ENCODE measurements at places on chromosomes 4 and X.

DNA sequence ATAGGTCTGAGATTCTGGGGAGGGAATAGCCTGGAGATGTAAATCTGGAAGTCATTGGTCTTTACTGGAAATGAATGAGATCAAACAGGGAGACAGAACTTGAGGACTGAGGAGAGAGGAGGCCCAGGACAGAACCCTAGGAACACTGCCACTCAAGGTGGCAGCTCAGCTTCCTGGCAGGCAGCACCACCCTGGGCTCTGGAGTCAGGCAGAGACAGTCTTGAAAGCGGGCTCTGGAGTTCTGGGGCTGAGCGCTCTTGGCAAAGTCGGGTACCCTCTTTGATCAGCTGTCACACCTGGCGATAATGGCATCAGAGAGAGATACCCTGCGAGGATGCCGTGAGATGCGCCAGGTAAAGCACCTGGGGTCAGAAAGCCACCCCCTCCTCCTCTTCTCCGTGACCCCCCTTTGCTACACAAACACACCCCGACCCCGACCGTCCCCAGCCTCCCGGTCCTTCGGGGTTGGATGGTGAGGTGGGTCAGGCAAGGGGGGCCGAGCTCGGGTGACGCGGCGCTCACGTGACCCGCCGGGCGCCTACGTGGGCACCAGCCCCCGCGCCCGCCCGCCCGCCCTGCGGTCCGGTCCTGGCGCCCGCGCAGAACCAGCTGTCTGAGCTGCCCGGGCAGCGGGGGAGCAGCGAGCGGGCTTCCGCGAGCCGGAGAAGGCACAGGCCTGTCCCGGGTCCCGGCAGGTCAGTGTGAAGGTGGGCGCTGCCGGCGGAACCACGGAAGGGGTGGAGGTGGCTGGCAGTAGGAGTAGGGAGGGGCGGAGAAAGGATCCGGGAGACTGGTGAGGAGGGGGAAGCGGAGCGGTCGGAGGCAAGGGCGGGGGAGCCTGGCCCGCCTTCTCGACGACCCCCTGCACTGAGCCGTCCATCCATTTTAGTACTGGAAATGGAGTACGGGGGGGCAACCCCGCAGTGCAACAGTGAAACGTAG is at the start of gene TCEAL3:
Gene TCEAL3, plus strand, starts transcription at position 600 of the 942 bp plus-strand sequence. CDS start 1,102 bp downstream, outside the sequence.
- DNase-seq, result no peak

DNA sequence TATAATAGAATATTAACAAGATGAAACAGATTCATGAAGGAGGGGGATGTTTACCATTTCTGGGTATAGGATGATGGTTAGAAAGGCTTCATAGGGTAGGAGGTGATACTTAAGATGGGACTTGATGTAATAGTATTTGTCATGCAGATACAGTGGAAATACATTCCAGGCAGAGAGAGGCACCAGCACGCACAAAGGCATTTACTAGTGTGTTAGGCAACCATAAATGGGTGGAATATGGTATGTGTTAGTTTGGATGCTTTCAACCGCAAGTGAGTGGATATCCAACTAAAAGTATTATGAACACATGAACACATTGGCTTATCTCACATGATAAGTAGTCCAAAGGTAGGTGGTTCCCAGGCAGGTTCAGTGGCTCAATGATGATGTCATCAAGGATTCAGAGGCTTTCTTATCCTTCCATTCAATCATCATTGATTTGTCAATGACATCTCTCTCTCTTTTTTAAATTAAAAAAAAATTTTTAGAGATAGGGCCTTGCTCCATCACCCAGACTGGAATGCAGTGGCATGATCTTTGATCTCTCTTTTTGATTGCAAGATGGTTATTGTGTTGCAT is 12.7 kb upstream of the STARD8 start:
- DNase-seq, result no peak

DNA sequence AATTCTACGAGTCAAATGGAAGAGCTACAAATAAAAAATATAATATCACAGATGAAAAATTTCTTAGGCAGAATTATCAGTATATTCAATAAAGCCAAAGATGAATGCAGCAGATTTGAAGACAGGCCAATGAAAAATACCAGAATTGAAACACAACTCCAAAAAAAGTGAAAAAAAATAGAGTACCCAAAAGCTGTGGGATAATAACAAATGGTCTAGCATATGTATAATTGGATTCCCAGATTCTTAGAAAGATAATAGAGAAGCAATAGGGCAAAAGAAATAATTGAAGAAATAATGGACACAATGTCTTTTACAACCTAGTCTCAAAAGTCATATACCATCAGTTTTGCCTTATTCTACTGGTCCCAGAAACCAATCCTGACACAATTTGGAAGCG is 4.4 kb downstream of the ANAPC10 start:
- DNase-seq, result no peak

DNA sequence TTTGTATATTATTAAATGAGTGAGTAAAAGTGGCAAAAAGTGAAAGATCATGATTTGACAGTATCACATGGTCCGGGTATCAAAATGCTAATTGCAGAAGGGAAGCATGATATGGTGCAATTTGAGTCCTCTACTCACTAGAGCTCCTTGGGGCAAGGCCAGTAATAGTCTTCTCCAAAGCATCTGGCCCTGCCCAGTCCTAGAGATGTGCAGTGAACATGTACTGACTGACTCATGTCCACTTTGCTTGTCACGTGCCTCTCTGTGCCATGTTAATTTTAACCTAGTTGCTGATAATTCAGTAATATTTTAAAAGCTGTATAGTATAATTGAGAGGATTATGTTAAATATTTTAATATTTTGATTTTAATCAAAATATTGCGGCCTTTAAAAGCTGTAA is 54.6 kb upstream of the TENM3 start:
- no peak for DNase-seq

DNA sequence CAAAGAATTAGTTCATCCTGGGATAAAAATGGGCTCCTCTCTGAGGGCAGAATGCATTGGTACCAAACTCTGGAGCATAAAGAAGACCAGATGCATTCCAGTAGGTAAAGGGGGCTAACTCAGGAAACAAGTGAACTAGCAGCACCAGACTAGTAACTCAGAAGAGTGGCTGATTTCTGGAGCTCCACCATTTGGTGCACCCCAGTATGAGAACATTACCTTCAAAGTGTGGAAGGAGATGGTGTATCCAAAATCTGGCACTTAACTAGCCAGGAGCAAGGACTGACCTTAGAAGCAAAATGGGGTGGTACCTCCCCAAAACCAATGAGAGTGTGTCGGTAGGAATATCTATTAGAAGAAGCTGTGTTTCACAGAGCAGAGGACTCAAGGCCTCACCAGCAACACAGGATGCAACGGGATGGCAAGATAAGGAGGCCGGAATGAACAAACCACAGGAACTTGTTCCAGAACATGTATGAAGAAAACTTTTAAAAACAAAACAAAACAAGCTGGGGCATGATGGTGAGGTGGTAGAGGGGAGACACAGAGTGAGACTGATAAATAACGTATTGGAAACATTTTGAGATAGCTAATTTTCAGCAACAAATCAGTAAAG is 142.3 kb downstream of the INPP4B start:
- no peak for DNase-seq

DNA sequence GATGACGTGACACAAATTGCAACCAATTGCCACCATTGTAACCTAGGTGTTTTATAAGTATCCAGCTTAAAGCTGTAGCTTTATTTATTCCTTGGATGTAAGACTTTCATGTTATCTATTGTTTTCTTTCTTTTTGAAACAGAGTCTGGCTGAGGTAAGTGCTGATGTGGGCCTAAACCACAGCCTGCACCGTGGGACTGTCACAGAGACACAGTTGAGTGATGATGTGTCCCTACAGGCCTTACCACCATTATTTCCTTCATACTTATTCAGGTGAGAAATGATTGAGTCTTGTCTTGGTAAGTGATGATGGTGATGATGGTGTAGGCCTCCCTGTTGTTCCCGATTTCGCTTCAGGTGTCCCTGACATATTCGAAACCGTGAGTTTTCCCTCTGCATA is 8.3 kb downstream of the ATXN3L start:
- DNase-seq, result no peak

DNA sequence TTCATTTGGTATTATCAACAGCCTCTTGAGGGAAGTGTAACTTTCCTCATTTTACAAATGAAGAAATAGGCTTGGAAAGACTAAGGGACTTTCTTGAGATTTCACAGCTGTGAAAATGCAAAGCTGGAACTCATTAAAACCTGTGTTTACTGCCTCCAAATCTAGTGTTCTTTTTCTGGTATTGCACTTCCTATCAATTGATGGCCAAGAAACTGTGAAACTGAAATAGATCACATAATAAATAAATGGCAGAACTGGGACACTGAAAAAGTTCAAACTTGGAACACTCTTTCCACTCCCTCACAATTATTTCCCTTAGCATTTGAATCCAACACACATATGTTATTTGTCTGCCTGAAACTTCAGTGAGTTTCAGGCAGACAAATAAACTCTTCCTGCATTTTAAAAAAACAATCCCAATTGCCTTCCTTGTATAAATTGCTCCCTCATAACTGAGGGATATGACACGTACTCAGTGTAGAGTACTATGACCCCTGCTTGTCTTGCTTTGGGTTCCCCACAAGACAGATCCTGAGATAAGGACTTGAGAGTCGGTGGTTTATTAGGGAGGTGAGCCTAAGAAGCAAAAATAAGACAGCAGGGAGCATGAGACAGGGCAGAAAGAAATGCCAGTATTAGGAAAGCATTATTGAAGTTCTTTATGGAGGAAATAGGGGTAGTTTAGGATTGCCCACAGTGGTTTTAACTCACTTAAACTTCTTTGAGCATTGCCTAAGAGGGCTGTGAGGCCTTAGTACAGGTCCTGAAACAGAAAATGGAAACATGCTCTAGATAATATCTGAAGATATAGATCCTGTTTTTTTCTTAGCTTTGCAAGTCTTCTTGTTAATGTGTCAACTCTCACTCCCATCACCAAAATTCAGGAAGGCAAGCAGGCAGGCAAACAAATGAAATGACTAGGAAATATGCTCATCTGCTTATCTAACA is 33.9 kb downstream of the RTL3 start:
- no peak for DNase-seq

DNA sequence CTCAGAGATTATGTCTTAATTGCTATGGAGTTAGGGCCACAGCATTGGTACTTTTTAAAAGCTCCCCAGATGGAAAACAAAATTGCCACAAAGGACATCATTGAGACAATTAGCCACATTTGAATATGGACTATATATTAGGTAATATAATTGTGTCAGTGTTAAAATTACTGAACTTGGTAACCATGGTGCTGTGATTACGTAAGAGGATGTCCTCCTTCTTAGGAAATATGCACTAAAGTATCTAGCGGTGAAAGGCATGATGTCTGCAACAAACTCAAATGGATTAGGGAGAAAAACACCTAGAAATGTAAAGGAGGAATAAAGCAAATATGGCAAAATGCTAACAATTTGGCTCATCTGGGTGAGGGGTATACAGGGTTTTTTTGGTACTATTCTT is 89.9 kb upstream of the PAK3 start:
- DNase-seq, result no peak

DNA sequence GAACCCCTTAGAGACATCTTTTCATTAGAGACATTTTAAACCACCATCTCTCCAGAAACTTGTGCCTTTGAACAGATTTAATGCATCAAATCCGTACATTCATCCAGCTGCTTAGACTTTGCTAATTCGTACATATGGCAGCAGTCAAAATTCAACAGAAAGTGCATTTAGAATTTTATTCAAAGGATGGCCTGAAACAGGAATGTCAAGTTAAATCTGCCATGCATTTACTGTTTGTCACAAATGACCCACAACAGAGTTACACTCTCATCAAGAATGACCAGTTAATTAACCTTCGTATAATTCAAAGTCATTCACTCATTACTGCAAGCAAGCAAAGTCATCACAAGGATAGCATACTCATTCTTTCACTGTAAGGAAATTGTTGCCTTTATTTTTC is 284.3 kb downstream of the SLC7A11 start:
- DNase-seq, result no peak

GRCh38 chr4:181909368-181909767 is 333.8 kb upstream of the TENM3 start:
- DNase-seq, result no peak

DNA sequence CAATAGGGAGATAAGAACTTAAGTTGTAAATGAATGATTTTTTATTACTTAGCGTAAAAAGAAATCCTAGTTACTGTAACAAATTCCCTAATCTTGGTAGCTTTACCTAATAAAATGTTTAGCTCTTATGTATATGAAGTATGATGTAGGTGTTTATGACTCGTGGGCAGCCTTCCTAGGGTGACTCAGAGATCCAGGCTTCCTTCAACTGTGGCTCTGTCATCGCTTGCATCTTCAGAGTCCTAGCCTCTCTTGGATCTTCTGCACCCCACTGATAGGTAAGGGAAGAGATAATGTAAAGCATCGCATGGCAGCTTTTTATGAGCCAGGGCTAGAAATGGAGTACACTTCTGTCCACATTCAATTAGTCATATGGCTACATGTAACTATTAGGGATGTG is 165.6 kb upstream of the GLRA2 start:
- no peak for DNase-seq

DNA sequence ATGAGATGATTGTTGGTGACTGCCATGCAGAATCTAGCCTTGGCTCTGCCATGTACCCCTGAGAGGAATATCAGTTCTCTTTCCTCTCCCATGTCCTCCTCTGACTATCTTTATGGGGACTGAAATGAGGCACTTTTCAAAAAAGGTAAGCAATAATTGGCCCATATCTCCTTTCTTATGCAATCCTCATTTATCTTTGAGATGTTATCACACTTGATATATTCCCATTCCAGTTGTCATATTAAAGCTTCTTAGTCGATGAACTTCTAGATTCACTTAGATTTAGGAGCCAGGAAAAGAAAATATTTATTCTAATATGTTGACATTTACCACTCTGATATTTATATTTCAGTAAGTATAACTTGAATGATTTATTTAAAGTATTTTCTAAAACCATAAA is 55.3 kb upstream of the CXCL8 start:
- DNase-seq, result no peak

DNA sequence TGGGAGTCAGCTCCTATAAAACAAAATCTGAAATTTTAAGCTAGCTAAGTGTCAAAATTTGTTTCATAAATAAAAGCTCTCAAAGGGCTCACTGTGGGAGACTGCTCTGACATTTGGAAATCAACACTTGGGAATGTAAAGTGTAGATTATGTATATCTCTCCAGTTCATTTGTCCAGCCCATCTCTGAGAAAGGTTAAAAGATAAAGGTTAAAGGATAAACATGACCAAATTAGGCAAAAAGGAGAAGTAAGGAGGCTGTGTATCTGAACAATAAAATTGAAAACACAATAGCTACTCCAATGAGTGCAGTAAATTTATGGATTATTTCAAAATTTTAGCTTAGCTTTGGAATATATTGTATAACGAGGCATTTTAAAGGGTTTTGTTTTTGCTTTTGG is 304.9 kb downstream of the UNC5C start:
- DNase-seq, result no peak

GRCh38 chr4:84565951-84566350 is 17.0 kb upstream of the CDS1 start:
- DNase-seq, result no peak

GRCh38 chr4:36758312-36759178 is 477.1 kb downstream of the DTHD1 start:
- no peak for DNase-seq

Data from NCI-H2029 treated with DMSO at 0.1 percent for 48 hours (cell line).